Immature natural killer cell (primary cell): ENCODE measurements at places on chromosomes 5 and 9.

GRCh38 chr5:31153521-31153920, 40.0 kb upstream of the CDH6 start:
- DNase-seq: no peak

- DNase-seq: no peak
These were observed 84.3 kb upstream of the COL5A1 start for GRCh38 chr9:134557331-134557730.

DNA sequence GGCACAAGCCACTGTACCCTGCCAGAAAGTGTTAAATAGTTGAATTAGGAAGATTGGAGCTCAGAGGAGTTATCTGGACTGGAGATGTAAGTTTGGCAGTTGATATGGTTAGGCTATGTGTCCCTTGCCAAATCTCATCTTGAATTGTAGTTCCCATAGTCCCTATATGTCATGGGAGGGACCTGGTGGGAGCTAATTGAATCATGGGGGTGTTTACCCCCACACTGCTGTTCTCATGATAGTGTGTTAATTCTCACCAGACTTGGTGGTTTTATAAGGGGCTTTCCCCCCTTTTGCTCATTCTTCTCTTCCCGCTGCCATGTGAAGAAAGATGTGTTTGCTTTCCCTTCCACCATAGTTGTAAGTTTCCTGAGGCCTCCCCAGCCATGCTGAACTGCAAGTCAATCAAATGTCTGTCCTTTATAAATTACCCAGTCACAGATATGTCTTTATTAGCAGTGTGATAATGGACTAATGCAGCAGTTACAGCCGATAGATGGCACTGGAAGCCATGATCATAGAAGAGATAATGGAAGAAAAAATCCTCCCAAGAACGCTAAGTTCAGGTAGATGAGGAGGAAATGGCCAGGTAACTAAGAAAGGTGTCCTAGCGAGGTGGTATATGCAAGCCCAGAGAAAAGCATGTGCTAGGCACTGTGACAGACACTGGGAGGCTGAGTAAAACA, 51.4 kb downstream of the TNFSF8 start:
- no peak for DNase-seq

- DNase-seq: no peak
These were observed 197.6 kb upstream of the RASA1 start for GRCh38 chr5:87069974-87070608.

DNA sequence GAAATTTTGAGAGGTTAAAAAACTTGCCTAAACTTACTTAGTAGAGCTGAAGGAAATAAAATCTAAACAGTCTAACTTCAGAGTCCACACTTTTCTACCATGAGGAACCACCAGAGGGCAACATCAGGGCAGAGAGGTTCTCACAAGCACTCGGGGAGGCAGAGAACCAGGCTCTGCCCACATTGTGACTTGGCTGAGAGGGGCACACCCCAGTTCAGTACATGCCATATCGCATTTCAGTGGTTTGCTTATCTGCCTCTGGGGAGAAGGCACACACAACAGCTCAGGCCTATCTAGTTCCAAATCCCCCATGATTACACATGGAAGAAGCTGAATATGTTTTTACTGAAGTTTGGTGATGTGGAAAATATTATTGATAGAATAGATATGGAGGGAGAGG, 49.2 kb downstream of the EQTN start:
- no peak for DNase-seq

- no peak for DNase-seq
These were observed 93.1 kb downstream of the MED27 start for GRCh38 chr9:131986576-131986975.

GRCh38 chr5:148844433-148845280, 18.2 kb downstream of the ADRB2 start:
- peak; percentile 88 for DNase-seq

DNA sequence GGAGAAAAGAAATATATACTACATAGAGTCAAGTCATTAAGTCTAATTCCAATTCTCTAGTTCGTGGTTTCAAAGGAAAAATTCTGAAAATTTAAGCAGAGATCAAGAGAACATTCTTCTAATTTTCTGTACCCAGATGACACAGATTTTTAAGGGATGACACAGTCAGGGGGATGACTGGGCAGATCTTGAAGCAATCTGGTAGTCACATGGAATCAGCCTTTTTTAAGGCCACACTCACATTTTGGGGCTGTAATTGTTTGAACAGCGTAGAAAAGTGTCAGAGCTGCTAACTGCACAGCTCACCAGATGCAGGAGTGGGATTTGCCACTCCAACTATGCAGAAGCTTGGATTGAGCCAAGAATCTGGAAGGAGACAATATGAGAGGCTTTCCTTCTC, 20.4 kb downstream of the PDE4D start:
- DNase-seq: no peak

DNA sequence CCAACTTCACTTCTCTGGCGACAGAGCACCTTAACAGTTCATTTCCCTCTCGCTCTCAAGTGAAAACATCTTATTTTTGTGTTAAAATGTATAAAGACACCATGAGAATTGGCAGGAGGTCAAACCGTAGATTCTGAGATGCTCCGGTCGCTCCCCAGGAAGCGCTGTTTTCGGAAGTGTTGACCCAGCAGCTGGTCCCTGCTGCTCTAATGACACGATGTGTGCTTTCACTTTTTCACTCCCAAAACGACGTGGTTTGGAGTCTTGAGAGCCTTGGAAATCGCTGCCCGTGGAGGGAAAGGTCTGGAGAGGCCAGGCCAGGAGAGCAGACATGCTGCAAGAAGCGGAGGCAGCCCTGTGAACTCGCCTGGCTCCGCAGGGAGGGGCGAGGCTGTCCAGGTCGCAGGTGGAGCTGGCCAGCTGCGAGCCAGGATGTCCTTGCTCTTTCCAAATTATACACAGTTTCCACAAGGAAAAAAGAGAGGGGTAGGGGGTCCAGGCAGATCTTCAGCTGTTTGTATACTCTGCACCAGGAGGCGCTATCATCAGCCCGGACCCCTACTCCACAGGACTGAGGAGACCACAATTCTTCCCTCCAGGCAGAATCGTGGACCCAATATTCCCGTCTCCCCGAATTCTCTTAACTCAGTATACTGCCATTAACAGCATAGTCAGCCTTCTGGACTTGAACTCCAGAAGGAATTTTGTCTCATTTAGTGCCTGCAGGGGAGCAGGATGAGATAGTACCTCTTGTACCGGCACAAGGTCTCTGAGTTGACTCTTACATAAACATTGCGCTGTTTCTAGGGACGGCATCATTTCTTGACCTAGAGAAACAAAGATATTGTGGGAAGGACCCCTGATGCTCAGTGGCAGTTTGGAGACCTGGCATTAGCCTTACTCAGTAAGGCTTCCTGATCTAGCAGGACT, 248.6 kb upstream of the ANKRD55 start:
- peak; percentile 9 for DNase-seq

GRCh38 chr5:2901511-2901910, 150.0 kb upstream of the IRX2 start:
- no peak for DNase-seq

DNA sequence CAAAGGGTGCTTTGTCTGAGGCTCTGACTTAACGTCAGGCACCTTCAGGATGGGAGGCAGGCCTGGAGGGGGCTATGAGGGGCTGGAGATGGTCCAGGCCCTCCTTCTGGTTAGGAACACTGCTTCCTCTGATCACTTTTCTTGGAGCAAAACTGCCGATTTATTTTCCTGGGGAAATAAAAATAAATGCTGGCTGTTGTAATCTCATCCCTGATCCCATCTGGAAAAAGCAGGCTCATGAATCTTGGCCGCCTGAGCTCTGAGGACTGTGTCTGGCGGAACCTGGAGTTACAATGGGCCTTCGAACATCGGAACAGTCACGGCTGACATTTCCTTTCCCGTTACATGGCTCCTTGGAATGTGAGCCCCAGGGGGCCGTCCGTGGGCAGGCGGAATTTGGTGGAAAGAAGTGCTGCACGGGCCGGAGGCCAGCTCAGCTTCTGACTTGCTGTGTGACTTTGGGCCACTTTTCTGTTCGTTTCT, 157.8 kb downstream of the RGS3 start:
- no peak for DNase-seq

- DNase-seq: no peak
These were observed 228.0 kb upstream of the KIF2A start for GRCh38 chr5:62077823-62078550.

DNA sequence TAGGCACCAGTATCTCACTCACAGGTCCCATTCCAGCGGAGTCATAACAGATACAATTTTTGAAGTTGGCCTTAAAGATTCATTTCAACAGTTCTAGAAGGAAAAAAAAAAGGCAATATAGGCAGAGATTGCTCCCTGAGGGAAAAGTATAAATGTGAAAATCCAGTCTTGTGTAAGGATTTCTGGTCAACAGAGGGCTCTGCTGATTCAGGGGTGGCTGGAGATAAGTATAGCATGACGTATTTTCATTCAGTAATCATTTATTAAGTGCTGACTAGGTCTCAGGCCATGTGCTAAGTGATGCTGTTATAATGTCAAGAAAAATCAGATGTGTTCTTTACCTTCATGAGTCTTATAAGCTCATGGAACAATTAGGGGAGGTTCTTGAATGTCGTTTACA, 377.3 kb upstream of the MEF2C start:
- no peak for DNase-seq

DNA sequence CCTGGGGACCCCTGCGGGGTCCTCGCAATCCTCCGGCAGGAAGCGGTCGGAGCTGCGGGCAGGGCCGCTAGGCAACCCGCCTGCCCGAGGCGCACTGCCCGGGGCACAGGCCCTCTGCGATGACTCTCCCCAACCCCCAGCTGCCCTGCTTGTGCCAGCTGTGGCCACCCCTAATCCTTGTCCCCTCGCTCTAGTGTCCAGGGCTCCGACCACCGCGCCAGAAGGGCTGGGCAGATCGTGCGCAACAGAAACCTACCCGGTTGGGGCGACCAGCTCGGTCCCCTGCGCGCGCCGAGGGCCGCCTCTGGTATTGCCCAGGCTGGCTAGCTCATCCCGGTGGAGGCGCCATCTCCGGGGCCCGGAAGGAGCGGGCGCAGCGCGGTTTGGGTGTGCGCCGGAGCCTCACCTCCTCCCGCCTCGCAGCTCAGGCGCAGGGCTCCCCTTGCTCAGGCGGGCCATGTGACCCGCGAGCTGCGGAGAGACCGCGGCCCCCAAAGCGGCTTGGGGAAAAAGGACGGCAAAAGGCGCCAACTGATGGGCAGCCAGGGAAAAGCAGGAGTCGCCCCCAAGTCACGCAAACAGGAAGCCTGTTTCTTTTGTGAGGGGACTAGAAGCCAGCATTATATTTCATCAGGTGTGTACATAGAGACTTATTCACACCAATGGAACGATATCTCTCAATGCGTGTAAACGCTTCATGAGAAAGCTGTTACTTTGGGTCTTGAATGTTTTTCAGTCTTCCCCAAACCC, 46.8 kb upstream of the RNF20 start:
- no peak for DNase-seq

DNA sequence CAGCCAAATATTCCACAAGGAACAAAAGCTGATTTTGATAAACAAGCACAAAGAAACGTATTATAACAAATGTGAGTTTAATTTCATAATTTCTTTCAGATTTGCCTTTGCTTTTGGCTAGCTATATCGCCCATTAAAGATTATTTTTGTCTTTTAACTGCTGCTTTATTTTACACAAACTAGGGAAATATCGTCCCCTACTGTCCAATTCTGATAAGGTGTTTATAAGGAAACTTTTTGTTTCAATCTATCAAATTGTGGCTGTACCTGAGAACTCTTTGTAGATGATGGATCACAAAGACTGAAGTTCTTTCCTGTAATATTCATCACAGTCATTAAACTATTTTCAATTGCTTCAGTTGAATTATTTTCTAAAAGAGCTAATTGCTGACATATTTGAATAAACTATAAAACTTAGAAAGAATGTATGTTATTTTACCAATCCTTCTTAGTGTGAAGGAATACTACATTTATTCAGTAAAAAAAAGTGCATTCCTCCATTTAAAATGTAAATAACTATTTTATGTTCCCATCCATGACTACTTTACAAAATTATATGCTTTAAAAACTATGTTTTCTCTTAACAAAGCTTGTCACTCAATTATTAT, 431.3 kb upstream of the ITGA1 start:
- no peak for DNase-seq

GRCh38 chr5:144187699-144188294, 17.1 kb downstream of the KCTD16 start:
- peak; percentile 78 for DNase-seq

GRCh38 chr5:103541114-103541513, 21.5 kb downstream of the NUDT12 start:
- DNase-seq: no peak

DNA sequence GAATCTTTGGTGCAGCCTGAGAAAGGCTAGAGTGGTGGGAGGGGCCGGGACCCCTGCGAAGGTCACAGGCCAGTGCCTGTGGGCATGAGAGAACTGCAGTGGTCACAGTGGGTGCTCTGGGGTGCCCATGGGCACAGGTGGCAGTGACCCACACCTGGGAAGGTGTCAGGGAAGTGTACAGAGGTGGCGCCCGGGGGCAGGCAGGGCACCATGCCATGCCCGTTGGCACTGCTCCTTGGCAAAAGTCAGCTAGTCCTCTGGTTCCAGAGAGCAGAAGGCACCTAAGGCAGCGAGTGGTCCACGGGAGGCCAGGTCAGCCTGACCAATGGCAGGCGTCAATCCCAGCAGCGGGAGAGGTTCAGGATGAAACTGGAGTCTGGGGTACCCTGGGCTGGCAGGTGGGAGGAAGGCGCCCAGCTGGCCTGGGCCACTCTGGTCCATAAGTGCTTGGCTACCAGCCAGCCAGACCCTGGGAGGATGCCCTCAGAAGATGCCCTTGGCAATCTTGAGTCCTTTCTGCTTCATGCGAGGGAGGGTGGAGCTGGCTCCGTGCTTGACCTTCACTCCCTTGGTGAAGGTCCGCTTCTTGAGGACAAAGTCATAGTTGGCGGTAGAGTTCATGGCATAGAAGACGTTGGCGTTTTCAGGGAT, 22.8 kb downstream of the RALGDS start:
- DNase-seq: no peak

- DNase-seq: no peak
These were observed 93.7 kb upstream of the ERBIN start for GRCh38 chr5:65832603-65833228.

GRCh38 chr5:54885636-54886035, 99.8 kb downstream of the ESM1 start:
- no peak for DNase-seq

- no peak for DNase-seq
These were observed 459.1 kb downstream of the EFNA5 start for GRCh38 chr5:107211630-107212029.

DNA sequence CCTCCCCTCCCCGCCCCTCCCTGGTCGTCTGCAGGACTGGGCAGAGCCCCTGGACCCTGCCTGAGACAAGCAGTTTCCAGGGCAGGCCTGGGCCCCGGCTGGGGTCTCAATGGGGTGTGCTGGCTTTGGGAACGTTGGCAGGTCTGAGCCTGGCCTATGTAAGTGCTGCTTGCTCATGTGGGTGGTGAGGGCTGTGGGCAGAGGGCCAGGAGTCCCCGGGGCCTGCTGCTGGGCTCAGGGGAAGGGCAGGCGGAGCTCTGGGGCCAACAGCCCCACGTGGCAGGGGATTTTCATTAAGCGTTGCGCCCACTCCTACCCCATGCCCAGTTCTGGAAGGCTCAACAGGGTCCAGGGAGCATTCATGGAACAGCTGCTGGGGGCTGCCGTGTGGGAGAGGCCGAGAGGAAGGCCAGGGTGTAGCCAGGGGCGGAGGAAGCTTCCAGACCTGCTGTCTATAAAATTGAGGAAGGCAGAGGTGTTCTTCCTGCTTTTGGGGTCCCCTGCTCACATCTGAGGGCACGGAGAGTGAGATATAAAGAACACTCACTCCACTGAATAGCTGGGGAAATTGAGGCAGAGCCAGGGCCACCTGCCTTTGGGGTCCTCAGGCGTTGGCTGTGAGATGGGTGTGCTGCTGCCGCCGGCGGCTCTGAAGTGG, 32.5 kb downstream of the RXRA start:
- DNase-seq: no peak

- no peak for DNase-seq
These were observed 939.7 kb downstream of the NR2F1-AS1 start for GRCh38 chr5:92641031-92641962.

- DNase-seq: no peak
These were observed 47.2 kb downstream of the ARHGEF28 start for GRCh38 chr5:73673161-73673591.
